ENCODE measurements at places on chromosomes 2 and 18.

GRCh38 chr2:84477886-84478285 lies 18.8 kb upstream of the SUCLG1 start:
- DNase-seq: no peak

DNA sequence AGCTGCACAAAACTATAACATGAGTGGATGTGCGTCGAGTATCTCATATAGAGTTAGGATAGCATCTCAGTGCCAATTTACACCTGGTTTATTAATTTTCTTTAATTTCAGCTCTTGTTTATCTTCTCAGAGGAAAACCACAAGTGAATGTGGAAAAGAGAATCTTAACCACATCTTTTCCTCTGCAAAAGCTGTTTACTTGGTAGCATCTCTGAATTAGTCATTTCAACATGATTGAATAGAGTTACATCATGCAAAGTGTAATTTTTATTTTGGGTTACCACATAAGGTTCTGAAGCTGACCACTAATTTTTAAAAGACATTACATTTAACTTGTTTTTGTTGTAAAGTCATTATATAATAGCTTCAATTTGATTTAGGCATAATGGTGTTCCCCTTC lies 83.8 kb upstream of the FAM237A start:
- no peak for DNase-seq

DNA sequence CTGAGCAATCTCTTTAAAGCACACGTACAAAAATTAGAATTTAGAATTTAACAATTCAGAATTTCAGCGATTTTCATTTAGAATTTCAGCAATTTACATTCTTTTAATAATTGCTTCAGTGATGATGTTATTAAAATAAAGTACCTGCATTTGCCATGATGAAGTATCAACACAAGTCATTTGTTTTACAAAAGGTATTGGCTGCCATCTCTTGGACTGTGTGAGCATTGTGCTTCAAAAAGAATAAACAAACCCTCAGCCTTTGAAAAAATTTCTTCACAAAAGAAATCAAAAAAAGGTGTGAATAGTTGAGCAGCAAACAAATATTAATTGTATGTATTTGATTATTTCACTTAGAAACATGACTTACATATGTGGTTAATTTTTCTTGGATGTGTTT lies 27.1 kb upstream of the ZC3H15 start:
- no peak for DNase-seq

- DNase-seq: no peak
These were observed 149.0 kb downstream of the PXDN start for GRCh38 chr2:1595274-1595673.

DNA sequence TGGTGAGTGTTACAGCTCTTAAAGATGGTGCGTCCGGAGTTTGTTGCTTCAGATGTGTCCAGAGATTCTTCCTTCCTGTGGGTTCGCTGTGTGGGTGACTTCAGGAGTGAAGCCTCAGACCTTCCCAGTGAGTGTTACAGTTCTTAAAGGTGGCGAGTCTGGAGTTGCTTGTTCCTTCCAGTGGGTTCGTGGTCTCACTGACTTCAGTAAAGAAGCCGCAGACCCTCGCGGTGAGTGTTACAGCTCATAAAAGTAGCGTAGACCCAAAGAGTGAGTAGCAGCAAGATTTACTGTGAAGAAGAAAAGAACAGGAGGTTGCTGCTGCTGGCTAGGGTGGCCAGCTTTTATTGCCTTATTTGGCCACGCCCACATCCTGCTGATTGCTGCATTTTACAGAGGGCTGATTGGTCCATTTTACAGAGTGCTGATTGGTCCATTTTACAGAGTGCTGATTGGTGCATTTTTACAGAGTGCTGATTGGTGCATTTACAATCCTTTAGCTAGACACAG lies 34.0 kb upstream of the SPTBN1 start:
- no peak for DNase-seq

- DNase-seq: no peak
These were observed 3.5 kb upstream of the LBX2 start for GRCh38 chr2:74502720-74503505.

GRCh38 chr2:224407241-224407701 lies 5.4 kb upstream of the FAM124B start:
- no peak for DNase-seq

DNA sequence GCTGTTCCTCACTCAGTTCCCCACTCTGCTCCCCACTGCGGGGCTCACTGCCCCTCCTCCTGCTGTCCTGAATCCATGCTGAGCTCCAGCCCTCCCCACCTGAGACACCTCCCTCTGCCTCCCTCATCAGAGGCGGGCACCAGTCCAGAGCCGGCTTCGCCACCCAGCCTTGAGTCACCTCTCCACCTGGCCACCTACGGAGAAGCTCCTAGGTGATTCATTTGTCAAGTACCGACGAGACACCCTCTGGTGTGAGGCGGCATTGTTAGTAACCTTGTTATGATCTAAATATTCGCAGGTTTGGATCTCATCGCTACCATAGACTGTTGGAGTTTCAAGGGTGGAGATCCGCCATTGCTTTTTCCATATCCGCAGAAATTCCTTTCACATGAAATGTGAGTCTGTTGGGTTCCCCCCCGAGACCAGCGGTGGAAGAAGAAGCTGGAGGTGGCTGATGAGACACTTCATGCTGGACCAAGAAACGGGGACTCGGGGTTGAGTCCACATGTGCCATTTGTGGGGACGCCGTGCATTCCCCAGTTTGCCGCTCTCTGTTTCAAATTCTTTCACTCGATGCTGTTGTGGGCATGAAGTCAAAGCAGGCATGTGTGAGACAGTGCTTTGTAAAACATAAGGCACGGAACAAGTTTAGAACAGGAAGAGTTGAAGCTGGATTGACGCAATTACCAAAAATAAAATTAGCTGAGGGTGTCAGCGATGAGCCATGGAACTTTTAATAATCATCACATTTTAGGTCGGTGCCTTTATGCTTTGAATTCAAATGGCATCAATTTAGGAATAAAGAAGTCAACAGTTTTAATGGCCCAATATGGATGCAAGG lies 259.8 kb upstream of the HDAC4 start:
- no peak for DNase-seq

- no peak for DNase-seq
These were observed 4.2 kb upstream of the TWSG1 start for GRCh38 chr18:9330419-9330818.

GRCh38 chr2:216084547-216084946 lies 2.8 kb downstream of the TMEM169 start:
- no peak for DNase-seq

DNA sequence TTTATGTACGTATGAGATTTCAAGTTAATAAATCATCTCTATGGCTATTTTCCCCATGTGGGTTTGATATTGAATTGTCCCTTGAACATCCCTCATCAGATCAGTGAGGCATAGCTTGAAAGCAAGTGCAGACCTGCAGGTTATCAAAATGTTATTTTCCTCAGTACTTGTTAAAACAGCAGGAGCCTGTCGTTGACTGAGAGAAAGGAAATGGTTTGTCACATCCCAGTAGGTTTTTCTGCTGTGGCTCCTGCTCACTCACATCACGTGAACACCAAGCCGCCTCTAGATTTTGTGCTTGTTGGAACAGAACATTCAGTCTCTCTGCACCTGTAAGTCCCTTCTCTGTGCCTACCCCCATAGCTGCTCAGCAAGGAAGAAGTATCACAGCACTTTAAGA lies 340.3 kb downstream of the CELF4 start:
- DNase-seq: no peak

DNA sequence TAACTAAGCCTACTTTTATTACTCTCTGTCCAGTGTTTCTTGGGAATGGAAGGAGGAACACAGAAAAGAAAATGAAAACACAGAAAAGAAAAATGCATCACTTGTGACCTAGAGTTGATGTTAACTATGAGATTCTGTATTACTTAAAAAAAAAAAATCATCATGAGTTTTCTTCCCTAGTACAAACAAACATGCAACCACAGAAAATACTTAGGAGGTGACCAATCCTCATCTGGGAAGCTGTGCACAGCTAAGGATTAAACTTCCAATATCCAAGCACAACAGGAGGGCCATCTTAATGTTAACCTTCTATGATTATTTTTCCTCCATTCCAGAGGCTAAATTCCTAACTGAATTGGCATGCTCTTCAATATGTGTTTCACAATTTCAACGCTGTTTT lies 1140.4 kb downstream of the LRP1B start:
- no peak for DNase-seq

GRCh38 chr2:166957686-166958085 lies 69.4 kb downstream of the XIRP2 start:
- no peak for DNase-seq

GRCh38 chr2:227503433-227504406 lies 31.8 kb downstream of the AGFG1 start:
- DNase-seq: no peak

DNA sequence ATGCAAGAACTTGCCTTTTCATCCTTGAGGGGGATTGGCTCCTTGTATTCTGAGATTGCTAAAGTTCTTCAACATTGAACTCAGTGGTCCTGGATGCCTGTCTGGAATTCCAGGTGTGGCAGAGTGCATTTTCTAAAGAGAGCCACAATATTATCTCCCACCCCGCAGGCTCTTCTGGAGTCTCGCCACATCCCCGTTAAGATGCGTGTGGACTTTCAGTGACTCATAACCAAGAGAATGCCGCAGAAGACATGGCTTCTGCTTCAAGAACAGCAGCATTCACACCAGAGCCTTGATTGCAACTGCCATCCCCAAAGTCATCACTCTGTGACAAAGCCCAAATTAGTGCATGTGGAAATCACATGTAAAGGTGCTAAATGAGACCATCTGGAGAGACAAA lies 142.7 kb downstream of the CDH20 start:
- DNase-seq: no peak

- DNase-seq: no peak
These were observed 247.3 kb upstream of the SP5 start for GRCh38 chr2:170467568-170468422.

GRCh38 chr2:38274286-38275276 lies 102.5 kb downstream of the ATL2 start:
- DNase-seq: no peak

GRCh38 chr2:205868773-205869333 lies 186.6 kb downstream of the NRP2 start:
- DNase-seq: no peak

- no peak for DNase-seq
These were observed 2.7 kb upstream of the PID1 start for GRCh38 chr2:229273723-229274338.

DNA sequence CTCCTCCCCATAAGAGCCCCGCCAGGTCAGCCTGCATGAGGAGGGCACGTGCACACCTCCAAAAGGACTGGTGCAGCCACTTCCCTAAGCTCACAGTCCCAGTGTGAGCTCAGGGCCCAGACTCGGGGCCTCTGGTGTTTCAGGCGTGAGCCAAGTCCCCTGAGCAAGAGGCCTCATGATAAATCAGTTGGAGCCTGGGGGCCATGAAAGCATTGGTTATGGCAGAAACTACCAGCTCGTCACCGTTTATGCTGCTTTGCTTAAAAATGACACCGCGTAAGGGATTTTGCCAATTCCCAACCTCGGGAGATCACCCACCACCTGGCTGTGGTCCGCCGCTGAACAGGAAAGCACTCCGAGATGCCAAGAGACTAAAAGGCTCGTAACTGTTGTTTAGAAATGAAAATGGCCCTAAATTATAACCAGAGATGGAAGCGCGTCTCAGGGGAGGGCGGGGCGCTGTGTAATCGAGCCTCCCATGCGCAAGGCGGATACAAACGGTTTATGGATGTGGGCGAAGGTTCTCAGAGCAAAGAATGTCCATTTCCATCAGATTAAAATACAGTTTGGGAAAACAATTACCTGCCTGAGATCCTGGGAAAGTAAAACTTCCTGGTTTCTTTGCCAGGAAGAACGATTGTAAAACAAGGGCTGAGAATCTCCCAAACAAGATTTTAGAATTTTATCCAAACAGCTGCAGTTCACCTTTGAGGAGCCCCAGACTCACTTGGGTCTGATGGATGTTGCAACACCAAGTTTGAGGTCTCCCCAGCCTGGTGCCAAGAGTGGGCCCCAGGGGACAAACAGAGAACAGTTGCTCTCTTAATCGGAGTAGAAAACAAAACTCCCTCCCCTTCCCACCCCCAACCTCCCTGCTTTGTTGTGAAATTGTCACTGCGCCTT lies 141.4 kb downstream of the BCL2 start:
- DNase-seq: no peak

GRCh38 chr2:205464681-205465080 lies 217.6 kb upstream of the NRP2 start:
- DNase-seq: no peak

GRCh38 chr2:127392133-127392827 lies 4.5 kb upstream of the MAP3K2 start:
- no peak for DNase-seq

- DNase-seq: no peak
These were observed 48.4 kb downstream of the TMEM17 start for GRCh38 chr2:62457556-62457955.

DNA sequence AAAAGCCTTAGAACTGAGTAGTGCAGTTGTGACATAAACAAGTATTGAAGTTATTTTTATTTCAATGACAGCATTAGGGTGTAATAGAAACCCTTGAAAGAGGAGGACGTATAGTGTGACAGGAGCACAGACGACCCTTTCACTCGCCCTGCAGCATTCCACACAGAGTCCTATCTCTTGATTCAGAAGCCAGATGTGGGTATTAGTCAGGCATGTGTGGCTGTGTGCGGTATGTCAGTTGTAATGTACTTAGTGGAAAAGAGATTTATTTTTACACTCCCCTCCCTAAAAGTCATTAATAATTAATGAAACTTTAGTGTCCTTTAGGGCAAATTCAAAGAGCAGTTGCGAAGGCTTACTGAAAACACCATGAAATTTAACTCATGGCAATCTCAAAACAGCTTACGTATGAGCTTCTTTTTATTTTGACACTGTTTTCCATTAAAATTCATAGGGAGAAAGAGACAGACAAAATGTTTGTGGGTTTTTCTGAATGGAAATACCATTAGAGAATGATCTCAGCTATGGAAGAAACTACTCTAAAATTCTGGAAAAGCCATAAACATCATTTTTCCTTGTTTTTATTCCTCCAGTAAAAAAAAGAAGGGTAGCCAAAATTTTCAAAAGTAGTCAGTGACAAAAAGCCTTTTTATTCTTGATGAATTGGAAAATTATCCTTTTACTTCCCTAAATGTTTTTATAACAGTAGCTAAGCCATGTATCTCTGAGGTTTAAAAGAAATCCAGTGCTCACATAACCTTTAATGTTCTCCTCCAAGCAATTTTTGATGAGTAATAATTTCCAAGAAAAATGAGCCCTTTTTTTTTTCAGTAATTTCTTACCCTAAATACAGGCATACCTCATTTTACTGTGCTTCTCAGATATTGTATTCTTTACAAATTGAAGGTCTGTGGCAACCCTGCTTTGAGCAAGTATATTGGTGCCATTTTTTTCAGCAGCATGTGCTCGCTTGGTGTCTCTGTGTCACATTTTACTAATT lies 84.0 kb upstream of the DSEL start:
- no peak for DNase-seq

DNA sequence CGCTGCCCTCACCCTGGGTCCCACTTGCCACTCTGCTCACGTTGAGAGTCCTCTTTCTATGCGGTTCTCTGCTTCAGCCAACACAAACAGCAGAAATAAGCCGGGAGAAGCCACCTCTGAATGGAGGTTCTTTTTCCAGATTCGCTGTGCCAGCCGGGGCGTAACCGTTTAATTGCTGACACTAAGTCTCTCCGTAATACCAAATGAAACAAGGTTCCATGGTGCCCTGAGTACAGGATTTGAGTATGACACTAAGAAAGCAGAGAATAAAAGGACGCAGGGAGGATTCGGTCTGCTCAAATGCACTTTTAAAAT lies 37.6 kb downstream of the CTIF start:
- DNase-seq: no peak
